ENCODE measurements at places on chromosomes 1 and 21.

DNA sequence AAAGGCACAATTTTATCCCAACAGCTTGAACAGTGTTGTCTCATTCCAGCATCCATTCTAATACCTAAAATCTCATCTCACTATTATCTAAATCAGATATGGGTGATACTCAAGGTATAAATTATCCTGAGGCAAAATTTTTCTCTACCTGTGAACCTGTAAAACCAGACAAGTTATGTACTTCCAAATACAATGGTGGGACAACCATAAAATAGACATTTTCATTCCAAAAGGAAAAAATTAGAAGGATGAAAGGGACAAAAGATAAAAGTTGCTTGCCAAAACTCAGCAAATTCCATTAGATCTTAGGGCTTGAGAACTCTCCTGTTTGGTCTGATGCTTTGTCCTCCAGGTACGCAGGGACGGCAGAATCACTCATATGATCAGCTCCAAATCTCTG lies 650.5 kb downstream of the ADGRL2 start:
- no peak for DNase-seq

DNA sequence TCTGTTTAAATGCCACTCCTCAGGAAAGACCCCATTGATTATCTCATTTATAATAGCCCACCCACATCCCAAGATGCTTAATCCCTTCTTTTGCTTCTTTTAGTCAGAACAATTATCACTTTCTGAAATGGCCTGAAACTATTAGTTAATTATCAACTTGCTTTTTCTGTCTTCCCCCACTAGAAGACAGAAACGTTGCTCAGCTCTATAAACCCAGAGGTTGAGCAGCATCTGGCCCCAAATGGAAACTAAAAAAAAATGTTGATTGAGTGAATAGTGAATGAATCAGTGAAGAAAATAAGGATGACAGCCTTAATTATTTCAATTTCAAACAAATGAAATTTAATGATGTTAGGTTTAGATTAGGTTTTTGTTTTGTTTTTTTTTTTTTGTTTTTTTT lies 38.2 kb upstream of the PIGC start:
- DNase-seq, result no peak

- no peak for DNase-seq
These were observed 183.3 kb upstream of the JUN start for GRCh38 chr1:58966917-58967740.

GRCh38 chr1:178821134-178821866 lies 49.6 kb downstream of the ANGPTL1 start:
- no peak for DNase-seq

GRCh38 chr1:212108981-212109380 lies 73.4 kb downstream of the DTL start:
- DNase-seq, result no peak

- DNase-seq, result no peak
These were observed 148.5 kb downstream of the LMX1A start for GRCh38 chr1:165207853-165208515.

DNA sequence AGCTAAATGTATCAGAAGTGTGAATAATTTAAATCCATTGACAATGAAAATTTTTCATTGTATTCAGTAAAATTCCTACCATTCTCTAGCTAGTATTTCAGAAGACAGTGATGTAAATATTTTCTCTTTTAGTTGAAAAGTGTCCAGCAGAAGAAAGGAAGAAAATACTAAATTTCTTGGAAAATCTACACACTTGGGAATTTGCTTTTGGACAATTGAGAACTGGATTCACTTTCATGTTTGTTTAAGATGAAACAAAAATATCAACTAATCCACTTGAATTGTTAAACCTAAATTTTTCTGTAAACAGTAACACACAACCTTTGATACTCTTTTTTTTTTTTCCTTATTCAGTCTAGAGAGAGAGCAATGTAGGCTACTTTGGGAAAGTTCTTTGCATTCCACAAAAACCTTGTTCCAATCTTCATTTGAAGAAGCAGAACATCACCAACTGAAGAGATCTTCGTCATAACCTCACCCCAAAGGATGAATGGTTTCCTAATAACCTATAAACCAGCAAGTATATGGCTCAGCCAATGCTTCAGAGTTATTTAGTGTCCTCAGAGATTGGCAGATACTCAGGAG lies 155.1 kb upstream of the GORAB start:
- no peak for DNase-seq
